ENCODE measurements at places on chromosomes 2 and 18.

- DNase-seq, result no peak
Measured at GRCh38 chr2:121092095-121092494, 192.9 kb downstream of the TFCP2L1 start.

DNA sequence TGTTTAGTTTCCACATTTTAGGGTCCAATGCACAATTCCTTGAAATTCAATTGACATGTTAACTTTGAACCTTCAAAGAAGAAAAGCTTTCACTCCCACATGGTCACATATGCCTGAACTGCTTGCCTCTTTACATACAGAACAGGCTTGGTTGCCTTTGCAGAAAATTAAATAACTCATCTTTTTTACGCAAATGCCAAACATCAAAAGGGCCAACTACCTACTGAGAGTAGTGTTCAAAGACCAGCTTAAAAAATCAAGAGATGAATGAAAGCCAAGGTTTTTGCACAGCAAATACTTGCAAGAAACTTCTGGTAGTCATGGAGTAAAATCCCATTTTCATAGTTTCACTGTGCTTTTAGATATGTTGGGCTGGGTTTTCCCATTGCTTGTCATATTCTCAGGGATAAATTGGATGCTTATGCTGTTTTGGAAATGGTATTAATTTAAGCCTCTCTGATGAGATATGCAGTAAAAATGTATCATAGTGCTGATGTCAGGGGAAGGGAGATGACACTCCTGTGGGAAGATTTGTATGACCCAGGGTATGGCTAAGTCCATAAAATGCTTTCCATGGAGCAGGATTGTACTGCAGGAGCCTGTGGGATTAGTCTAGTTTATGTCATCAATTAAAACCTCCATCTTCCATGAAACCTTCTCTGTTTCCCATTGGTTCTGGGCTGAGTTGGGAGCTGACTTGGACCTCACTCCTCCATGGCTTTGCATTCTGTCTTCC lies 60.6 kb upstream of the DARS1 start:
- no peak for DNase-seq

DNA sequence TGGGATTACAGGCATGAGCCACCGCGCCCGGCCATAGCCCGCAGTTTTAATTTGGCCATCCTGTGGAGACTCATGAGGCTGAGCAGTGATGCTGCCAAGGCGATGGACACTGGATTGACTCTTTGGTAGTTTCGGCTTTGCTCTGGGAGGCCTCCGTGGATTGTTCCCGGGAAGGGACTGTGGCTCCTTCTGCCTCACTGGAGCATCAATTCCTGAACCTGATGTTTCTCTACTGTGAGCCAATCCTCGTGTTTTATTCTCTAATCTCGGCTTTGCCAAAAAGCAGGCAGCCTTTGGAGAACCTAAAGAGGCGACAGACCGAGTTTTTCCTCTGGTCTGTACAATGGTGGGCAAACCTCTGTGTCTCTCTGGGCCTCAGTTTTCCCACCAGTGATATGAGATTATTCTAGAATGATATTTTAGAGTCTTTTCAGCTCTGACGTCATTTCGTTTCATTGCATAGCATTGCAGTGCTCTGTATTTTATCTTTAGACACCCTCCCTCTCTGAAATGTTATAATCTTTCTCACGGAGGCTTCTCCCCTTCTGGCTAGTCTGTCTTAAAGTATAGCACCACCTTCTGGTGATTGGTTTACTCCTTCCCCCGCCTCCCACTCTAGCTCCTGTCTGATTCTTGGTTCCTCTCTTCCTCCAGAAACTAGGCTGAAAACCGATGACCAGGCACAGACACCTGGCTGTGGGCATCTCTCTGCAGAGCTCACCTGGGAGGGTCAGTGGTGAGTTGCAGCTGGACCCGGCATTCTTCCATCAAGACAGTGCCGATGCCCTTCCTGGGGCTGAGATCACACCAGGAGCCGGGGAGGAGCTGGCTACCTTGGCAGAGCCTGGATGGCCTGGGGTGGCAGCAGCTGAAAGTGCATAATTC lies 341.3 kb downstream of the MYCN start:
- DNase-seq, result no peak

DNA sequence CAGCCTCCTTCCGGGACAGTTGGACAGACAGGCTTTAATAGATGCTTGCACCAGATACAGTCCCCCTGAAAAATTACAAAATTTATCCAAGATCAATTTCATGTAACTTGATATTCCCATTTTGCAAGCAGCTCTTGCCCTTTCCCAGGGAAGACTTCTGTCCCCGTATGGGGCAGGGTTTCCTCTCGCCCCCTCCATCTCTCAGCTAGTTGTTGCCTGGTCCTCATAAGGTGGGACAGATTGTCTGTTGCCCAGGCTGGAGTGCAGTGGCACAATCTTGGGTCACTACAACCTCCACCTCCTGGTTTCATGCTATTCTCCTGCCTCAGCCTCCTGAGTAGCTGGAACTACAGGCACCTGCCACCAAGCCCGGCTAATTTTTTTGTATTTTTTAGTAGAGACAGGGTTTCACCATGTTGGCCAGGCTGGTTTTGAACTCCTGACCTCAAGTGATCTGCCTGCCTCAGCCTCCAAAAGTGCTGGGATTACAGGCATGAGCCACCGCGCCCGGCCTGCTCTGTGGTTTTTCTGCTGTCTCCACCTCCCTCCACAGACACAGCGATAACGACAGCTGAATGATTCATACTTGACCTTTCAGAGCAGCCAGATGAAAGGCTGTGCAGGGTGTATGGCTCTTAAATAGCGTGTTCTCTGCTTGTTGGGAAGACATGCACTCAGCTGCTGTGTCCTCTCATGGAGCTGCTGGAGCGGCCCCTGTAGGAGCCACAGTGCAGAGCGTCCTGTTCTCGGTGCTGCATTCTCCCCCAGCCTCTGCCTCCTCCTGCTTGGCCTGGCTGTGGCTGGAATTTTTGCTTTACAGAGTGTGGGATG lies 61.4 kb downstream of the TTC39C start:
- DNase-seq, result peak; percentile 52

DNA sequence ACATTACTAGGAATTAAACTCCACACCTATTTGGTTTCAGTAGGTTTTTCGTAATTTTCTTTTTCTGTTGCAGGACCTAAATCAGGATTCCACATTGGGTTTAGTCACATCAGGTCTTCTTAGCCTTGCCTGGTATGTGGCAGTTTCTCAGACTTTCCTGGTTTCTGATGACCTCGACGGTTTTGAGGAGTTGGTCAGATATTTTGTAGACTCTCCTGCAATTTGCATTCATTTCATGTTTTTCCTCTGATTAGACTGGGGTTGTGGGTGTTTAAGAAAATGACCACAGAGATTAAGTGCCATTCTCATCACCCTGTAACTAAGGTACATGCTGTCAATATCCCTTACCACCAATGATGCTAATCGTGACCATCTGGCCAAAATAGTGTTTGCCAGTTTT lies 97.3 kb upstream of the ST6GAL2 start:
- no peak for DNase-seq

GRCh38 chr2:236162031-236162845 lies 5.9 kb downstream of the GBX2 start:
- no peak for DNase-seq

- DNase-seq, result no peak
Measured at GRCh38 chr2:101007415-101008345, 5.6 kb downstream of the RPL31 start.

DNA sequence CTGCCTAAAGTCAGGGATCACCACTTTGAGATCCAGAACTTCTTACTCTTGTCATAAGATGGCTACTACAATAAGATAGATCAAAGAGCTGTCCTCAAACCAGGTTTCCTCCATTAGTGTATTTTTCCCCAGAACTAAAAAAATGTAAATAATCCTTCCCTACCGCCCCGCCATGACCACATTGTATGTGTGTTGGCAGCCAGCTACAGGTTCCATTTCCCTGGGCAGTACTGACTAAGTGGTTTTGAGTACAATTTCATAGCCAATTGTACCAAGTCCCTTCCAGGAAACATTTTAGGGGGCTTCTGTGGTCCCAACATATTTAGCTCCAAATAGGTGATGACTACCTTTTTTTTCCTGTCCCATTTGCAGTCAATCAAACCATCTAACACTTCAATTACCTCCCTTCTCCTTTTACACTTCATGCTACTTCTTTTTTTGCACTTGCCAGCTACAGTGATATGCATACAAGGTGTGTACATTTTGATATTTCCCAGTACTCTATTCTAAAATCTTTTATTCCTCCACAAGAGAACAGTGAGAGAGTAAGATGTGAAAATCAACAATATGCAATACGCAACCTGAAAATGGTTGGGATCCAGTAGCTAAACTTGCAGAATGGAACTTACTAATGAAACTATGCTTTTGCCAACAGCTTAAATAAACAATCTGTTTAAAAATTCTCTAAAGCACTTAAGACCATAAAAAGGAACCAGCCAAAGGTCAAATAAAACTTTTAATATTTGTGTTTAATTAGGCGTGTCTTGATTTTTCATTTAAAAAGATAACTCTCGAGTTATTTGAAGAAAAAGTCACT lies 3.9 kb downstream of the PUM2 start:
- no peak for DNase-seq

DNA sequence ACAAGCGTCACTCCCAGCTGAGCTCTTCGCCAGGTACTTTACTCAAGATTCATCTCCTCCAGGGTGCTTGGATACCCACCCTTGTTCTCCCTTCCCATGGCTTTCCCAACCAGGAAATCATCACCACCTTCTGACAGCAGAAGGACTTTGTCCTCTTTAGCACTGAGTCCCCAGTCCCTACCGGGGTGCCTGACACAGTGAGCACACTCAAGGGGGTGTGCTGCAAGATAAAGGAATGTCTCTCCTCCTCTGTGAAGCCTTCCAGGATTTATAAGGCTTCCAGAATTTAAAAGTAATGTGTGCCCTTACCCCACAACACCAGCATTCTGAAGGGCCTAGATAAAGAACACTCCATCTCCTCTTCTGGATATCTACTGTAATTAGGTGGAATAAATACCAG lies 39.6 kb downstream of the ACVR1 start:
- DNase-seq, result no peak

DNA sequence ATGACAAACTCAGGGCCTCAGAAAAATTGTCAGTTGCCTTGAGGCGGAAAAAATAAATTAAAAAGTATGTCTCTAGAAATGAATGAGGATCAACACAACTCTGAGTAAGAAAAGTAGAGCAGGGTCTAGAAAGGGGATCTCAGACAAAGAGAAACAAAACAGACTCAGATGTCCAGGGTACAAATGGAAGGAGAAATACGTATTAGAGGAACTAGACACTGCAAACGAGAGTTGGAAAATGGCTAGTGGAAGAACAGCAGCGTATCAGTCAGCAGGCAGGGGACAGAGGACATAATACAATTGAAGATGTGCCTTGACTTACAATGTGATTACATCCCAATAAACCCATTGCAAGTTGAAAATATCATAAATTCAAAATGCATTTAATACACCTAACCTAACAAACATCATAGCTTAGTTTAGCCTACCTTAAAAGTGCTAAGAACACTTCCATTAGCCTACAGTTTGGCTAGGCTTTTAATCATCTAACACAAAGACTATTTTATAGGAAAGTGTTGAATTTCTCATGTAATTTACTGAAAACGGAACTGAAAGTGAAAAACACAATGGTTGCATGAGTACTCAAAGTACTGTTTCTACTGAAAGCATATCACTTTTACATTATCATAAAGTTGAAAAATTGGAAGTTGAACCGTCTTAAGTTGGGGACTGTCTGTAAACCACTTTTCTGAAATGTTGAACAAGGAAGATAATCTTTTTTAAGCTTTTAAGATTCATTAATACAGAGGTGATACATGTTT lies 182.8 kb downstream of the NBAS start:
- no peak for DNase-seq

DNA sequence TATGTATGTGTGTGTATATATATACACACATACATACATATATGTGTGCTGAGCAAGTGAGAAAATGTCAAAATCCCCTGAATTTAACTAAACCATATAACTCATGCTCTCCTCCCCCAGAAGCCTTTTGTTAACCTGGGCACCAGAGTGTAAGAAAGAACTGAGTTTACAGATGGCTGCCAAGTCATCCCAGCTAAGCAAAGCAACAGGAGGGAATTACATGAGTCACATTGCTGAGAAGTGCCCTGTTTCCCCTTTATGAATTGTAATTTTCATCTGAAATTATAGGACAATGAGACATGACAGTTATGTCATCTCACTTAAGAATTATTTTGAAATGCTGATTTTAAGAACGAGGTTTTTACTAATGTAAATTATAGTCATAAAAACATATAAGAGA lies 29.9 kb downstream of the SCN7A start:
- DNase-seq, result no peak

- DNase-seq, result no peak
Measured at GRCh38 chr2:209526561-209526960, 102.7 kb downstream of the MAP2 start.

GRCh38 chr2:183812091-183812490 lies 687.8 kb downstream of the NUP35 start:
- no peak for DNase-seq

DNA sequence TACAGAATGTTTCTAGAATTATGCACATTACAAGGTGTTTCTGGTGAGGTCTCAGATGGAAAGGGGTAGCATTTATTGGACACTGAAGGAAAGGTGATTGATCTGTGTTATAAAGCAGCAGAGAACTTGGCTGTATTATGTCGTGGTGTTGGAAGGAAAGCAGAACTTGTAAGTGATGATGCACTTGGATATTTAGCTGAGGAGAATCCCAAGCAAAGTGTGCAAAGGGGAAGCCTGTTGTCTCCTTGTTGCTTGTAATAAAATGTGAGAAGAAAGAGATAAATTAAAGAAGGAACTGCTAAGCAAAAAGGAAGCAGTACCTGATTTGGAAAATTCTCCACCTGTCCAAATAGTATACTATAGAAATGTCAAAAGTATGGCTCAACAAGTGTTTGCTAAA lies 12.2 kb upstream of the SCYGR5 start:
- DNase-seq, result no peak

DNA sequence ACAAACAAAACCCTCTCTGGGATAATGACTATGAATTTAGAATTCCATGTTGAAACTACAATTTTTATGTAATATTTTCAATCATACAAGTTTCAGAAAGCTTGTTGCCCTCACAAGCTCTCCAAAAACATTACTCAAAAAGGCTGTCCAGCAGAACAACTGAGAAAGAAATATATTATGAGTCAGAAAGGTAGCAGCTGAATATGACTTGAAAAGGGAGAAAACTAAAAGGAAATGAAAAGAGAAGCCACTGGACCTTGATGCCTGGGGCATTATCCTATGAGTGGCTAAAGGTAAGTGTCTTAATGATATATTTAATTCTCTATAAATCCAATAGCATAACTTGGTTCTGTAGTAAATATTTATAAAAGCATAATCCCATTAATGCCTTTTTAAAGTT lies 61.8 kb downstream of the NXPH2 start:
- no peak for DNase-seq

All from activated T-helper 1 cell treated with anti-CD3 and anti-CD28 coated beads, Interleukin-12 subunit alpha, Interleukin-12 subunit beta, Interleukin-2, Interleukin-4 antibody, amounts not matched to agents 30 ng/mL and 10 ng/mL and 1 ng/mL, durations not matched to agents 14 hours and 24 hours and 36 hours (primary cell).